ENCODE measurements at places on chromosomes 5 and 9.

DNA sequence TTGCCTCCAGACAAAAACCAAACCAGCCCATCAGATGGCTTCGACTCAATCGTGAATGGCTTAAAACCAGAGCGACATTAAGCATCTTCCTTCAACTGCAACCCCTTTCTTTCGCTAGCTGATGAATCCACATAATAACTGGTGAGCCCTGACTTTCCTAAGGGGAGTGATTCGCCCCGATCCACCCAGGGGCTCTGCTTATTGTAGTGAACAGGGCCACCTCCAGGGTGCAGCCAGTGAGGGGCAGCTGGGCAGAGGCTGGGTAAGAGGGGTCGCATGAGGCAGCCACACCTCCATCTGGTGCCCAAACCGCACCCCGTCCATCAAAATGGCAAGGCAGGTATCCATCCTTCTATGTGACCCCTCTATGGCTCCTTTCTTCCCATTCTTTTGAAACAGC, 38.0 kb downstream of the SLC35D2 start:
- DNase-seq: no peak

GRCh38 chr5:435961-436640, 6.9 kb upstream of the EXOC3 start:
- peak; percentile 13 for DNase-seq

DNA sequence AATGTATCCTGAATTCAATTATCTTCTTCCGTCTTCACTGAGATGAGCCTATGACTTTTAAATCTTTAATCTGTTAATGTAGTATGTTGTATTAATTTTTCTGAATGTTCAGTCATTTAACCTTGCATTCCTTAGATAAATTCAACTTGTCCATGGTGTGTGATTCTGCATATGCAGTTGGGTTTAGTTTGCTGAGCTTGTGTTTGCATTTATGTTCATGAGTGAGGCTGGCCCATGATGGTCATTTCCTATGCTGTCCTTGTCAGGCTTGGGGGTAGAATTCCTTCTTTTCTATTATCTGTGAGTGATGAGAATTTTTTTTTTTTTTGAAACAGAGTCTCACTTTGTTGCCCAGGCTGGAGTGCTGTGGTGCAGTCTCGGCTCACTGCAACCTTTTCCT, 131.8 kb upstream of the COL5A1 start:
- DNase-seq: no peak

- DNase-seq: no peak
Observed at GRCh38 chr5:95392593-95393182, 1.5 kb downstream of the FAM81B start.

- DNase-seq: no peak
Observed at GRCh38 chr9:133881671-133882381, 110.3 kb downstream of the VAV2 start.

- no peak for DNase-seq
Observed at GRCh38 chr9:114389612-114390368, 2.0 kb upstream of the AKNA start.

DNA sequence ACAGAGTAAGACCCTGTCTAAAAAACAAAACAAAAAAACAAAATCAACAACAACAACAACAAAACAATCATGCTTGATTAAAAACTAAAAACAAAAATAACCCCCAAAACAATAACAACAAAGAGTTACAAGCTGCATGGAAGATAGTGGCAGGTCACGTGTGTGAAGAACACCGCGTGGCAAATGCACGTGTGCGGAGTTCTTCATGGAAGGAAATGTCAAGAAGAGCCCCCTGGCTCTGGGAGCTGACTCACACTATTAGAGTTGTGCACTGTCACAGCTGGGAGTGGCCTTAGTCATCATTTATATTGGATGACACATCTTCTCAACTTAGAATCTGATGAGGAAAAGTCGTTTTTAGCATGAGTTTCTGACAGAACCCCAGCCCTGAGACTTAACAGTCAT, 110.5 kb downstream of the JMY start:
- peak; percentile 55 for DNase-seq

GRCh38 chr5:16918156-16918555, 17.9 kb downstream of the MYO10 start:
- no peak for DNase-seq

DNA sequence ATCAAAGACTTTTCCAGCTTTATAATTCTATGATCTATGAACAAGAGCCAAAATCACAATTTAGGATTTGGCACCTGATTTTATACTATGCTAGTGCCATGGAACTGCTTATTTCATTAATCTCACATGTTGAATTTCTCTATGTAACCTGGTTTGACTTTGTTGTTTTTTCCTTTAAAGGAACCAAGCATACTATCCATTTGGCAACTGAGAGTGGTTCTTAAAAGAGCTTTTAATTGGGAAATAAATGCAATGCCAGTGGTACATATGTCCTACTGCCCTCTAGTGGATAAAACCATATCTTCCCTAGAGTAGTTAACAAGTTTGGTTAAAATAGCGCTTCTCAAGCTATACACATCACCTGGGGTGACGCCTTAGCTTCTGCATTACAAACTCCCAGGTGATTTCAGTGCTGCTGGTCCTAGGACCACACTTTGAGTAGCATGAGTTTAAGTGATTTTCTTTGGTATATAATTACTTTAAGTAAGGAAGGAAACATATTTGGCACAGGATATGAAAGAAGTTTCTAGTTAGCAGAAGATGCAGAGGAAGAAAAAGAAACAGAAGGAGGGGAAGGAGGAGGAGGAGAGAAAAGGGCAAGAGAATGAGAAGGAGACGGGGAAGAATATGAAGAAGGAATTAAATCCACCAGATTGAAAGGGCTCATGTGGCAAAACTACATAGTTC, 56.8 kb downstream of the FGF10 start:
- DNase-seq: peak; percentile 28

- DNase-seq: no peak
Observed at GRCh38 chr5:138711087-138711486, 42.1 kb upstream of the CTNNA1 start.

GRCh38 chr9:105842023-105842644, 147.8 kb downstream of the TMEM38B start:
- peak; percentile 11 for DNase-seq

DNA sequence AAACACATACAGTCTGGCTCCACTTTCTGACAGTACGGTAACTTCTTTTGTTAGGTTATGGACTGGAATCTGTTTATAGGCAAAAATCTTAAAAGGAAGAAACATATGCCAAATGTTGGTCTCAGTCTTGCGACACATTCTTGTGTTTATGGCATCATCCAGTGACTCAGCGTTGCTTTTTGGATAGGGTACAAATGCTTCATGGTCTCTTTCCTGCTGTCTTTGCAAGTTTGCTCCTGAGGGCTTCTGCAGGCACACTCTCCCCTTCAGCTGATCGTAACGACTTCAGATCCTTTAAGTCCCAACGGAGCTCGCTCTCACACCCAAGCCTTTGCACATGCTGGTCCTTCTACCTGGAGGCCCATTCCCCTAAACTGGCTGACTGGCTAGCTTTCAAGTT, 23.6 kb upstream of the TNFSF8 start:
- peak; percentile 83 for DNase-seq

GRCh38 chr5:66513130-66513529, 83.1 kb upstream of the MAST4 start:
- DNase-seq: no peak

- peak; percentile 79 for DNase-seq
Observed at GRCh38 chr5:76789991-76790581, 28.7 kb upstream of the F2RL1 start.

GRCh38 chr5:101943784-101944183, 352.3 kb downstream of the SLCO4C1 start:
- DNase-seq: no peak

All from HCEC 1CT (cell line).